ENCODE measurements at places on chromosomes 4 and X.

GRCh38 chr4:139694522-139695107, 29.0 kb downstream of the MGST2 start:
- no peak for DNase-seq

DNA sequence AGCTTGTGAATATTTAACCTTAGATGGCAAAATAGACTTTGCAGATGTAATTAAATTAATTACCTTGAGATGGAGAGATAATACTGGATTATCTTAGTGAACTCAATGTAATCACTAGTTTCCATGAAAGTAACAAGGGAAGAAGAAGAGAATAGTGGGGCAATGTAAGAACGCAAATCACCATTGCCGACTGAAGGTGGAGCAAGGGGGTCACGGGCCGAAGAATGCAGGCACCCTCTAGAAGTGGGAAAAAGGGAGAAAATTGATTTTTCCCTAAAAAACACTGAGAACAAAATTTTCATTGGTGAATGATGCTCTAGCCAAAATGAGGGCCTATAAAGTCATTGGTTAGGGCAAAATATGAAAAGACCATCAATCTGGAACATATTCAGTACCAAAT, 375.6 kb upstream of the EPHA5 start:
- DNase-seq: no peak

- no peak for DNase-seq
Measured at GRCh38 chr4:140237616-140238350, 83.8 kb upstream of the MAML3 start.

GRCh38 chr4:75484190-75484589, 30.0 kb downstream of the RCHY1 start:
- DNase-seq: no peak

GRCh38 chrX:140091125-140091886, 126.0 kb upstream of the CXorf66 start:
- peak; percentile 14 for DNase-seq

DNA sequence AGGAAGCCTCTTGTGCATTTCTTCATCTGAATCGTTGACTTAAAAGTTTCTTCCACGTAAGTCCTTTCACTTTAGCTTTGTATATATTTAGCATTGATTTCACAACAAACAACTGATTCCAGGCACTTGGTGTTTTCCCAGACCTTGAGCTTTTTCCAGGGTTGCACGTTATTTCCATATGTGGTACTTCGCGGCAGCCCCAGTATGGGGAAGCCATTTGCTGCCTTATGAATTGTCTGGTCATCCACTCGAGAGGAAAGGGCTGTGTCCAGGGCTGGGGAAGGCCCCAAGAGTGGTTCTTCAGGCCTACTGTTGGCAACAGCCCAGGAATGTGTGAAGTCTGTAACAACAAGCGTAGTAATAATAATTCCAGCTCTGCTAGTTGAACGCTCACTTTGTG, 2.8 kb upstream of the TLR8 start:
- no peak for DNase-seq

GRCh38 chr4:3704669-3705068, 61.5 kb upstream of the ADRA2C start:
- DNase-seq: no peak

- DNase-seq: no peak
Measured at GRCh38 chr4:185304541-185304940, 91.2 kb downstream of the LRP2BP start.

GRCh38 chr4:56077676-56078075, 128.9 kb downstream of the CEP135 start:
- no peak for DNase-seq

DNA sequence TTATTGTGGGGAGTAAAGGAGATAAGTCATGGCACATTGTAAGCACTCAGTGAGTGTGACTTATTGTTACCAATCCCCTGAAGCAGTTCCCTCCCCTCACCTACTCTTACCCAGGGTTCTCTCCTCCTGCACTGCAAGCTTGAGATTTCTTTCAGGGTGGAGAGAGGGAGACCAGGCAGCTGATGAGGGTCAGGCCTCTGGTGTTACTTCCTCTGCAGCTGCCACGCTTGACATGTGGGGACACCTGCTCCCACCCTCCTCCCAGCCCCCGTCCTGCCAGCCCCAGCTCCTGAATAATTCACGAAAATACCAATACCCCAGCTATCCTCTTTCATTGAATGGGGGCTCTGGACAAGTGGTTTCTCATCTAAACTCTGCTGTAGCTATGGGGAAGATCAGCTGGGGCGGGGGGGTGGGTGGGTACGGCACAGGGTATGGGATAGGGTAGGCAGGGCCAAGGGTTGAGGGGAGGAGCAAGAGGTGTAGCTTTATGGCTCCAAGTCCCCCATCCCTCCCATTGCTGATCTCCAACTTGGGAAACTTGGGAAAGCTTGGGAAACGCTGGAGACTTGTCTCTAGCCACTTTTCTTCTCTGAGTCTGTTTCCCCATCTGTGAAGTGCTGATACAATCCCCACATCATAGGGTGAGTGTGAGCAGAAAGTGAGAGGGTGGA, 148.5 kb upstream of the PJA1 start:
- no peak for DNase-seq

DNA sequence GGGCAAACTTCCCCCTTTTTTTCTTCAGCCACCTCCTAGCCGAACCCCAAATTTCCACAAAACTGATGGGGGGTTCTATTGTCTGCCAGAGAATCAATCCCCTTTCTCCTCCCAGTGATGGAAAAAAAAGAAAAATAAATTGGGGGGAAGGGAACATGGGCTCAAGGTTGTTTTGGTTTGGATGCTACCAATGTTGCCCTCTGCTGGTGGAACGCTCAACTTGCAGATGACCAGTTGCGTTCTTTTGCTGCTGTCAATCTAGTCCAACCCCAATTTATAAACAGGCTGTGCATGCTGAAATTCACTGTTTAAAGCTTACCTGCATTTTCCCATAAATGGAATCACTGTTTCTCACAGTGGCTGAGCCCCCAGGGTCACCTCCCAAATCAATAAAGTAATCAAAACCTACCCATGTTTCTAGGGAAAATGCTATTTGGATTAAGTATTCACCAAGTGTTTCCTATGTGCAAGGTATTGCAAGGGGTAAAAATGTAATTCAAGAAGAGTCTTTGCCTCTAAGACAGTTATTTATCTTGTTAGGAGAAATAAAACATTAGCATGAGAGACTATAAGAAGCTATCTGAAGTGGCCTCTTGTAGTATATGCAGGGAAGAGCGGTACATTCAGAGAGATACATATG, 116.7 kb upstream of the TMEM164 start:
- DNase-seq: peak; percentile 26

- DNase-seq: no peak
Measured at GRCh38 chr4:14022456-14022855, 394.9 kb upstream of the BOD1L1 start.

DNA sequence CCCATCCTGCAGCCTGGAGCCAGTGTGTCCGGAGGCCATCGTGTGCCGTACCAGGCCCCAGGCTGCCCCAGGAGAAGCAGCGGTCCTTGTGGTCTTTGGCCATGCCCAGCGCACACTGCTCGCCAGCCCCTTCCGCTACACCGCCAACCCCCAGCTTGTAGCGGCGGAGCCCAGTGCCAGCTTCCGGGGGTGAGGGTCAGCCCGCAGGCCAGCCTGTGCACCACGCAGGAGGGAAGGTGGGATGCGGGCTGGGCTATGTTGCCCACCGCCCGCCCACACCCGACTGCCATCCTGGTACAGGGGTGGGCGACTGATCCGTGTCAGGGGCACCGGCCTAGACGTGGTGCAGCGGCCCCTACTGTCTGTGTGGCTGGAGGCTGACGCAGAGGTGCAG, 7.6 kb upstream of the SRPK3 start:
- DNase-seq: no peak

DNA sequence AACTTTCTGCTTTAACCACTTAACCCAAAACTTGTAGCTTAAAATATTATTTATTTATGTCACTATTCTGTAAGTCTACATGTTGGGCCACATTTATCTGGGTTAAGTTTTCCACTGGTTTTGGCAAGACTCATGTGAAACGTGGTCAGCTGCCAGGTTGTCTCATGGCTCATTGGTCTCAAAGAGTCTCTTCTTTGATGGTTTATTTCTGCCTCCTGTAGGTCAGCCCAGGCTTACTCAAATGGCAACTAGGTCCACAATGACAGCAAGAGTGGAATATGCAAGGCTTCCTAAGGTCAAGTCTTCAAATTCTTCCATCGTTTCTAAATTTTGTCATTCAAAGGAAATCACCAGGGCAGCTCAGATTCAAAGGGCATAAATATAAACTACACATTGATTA, 828.7 kb downstream of the PCDH7 start:
- DNase-seq: no peak

DNA sequence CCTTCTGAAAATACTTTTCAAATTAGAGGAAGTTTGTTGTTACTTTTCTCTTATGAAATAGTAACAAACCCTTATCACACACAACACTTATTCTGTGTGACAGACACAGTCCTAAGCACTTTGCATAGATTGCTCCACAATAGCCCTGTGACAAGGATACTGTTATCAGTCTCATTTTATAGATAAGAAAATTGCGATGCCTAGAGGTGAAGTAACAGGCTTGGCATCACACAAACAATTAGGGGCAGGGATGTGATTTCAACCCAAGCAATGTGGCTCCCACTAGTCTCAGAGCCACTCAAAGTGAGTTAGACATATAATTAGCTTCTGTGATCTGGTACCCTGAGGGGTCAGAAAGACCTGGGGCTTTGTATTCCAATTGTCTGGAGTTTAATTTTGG, 339.9 kb downstream of the FBXO8 start:
- DNase-seq: no peak

GRCh38 chrX:31336419-31336818, 264.6 kb upstream of the FTHL17 start:
- no peak for DNase-seq

GRCh38 chr4:25879991-25880651, 17.3 kb upstream of the SEL1L3 start:
- no peak for DNase-seq

- DNase-seq: no peak
Measured at GRCh38 chr4:33133723-33134122, 2413.6 kb downstream of the PCDH7 start.

DNA sequence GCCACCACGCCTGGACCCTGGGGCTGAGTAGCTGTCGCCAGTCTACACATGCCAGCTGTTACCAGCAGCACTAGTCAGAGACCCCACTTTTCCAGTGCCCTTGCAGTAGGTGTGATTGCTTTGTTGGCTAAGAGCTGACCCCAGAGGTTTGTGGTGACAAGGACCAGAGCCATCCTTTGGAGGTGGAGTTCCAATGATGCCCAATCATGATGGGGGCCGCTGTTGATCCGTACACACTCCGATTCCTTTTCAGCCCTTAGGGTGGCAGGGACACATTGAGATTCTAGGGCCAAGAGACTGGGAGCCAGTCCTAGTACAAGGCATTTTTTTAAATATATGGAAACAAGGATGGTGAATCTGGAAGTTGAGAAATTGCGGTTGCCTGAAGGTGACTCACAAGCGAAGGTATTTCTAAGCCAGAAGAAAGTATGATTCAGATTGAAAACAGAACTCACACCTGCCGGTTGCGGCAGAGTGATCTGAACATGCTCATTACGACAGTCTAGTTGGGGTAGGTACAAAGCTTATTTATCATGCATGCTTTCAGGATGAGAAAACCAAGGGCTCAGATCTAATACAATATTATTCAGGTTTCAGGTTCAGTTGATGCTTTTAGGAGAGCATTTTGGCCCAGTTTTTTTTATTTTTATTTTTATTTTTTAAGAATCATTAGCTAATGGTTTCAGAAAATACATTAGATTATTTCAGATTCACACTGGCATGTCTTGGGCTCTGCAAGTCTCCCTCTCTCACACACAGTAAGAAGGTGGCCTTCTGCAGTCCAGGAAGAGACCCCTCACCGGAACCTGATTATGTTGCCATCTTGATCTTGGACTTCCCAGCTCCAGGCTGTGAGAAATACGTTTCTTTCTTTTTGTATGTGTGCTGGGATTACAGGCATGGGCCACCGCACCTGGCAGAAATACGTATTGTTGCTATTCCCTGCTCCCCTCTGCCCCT, 43.4 kb downstream of the SHROOM2 start:
- no peak for DNase-seq

GRCh38 chr4:104592183-104592582, 97.5 kb upstream of the CXXC4 start:
- DNase-seq: no peak

All from CD4-positive, alpha-beta T cell treated with Interleukin-17A for 1 hour (primary cell).